Natural killer cell (primary cell): ENCODE measurements at places on chromosomes 16 and 17. TPM values are rescaled to one million over a fixed set of nuclear protein-coding genes. Genes with fewer than 3 reads are reported as not detected.

DNA sequence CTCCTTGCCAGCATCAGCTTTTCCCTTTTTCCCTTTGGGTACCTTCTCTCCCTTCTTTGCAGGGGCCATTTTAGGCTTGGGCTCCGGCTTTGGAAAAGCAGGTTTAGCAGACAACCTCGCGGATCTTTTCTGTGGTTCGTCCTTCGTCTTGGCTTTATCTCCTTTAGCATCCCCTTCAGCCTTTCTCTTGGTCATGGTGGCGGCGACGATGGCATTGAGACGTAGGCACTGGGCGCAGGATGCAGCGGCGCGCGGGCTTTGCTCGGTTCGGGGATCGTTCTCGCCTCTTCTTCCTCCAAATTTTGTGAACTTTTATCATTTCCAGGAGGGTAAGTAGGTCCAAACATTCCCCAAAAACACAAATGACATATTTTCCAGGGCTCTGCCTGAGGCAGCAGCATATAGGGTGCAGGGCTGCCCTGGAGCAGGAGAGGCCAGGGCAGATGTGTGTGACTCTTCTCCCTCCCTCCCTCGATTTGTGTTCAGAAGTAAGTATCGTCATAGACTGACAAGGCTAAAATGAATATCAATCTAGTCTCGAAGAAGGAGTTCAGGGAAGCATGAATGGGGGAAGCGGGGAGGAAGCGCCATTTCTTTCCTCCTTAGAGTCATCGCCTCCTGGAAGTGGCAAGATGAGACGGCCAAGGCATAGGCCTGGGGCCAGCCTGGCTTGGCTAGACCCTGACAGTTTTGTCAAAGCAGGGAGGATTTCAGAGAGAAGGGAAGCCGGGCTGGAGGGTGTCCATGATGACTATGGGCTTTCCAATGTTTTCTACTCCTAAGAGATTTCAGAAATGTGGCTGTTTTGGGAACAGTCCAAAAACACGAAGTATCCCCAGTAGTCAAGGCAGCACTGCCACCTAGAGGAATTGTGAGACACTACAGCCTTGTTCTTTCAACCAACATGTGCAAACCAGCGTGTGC is 13.2 kb downstream of the CHCT1 start:
- H3K4me3 ChIP-seq = no peak overlapping the region
- no peaks in the 10 kb centered on the region for H3K36me3 ChIP-seq
- no peak overlapping the region for H3K27ac ChIP-seq

- H3K27ac ChIP-seq = no peak overlapping the region
- H3K36me3 ChIP-seq = no peaks in the 10 kb centered on the region
- no peak overlapping the region for H3K4me3 ChIP-seq
- no peak for DNase-seq
- H3K4me1 ChIP-seq = no peaks in the 10 kb centered on the region
Measured at GRCh38 chr17:37650419-37651003, 7.3 kb upstream of the DDX52 start.

GRCh38 chr16:86924537-86924936 is 346.2 kb downstream of the FOXL1 start:
- H3K4me3 ChIP-seq = no peak overlapping the region
- no peaks in the 10 kb centered on the region for H3K36me3 ChIP-seq
- DNase-seq = no peak
- no peak overlapping the region for H3K27ac ChIP-seq

DNA sequence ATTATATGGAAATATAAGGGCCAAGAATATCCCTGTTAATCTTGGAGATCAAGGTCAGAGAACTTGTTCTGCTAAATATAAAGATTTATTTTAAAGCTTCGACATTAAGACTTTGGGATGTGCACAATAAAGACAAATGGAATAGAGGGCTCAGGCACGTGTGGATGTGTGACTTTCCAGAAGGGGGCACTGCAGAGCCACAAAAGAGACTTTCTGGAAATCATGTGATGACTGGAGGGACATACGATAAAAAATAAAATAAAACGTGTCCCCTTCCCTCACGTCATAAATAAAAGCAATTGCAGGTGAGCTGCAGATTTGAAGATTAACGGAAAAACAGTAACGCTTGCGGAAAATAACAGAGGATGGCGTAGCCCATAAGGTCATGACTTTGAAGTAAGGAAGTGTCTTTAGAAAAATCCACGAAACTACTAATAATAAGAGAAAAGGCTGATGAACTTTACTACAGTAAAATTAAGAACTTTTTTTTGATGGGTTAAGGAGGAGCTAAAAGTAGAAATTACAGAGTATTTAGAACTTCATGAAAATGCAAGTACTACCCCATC is 9.4 kb upstream of the ENGASE start:
- no peaks in the 10 kb centered on the region for H3K4me1 ChIP-seq
- H3K27ac ChIP-seq = no peak overlapping the region
- H3K27me3 ChIP-seq = no peaks in the 10 kb centered on the region
- H3K4me3 ChIP-seq = no peak overlapping the region
- H3K36me3 ChIP-seq = no peaks in the 10 kb centered on the region

DNA sequence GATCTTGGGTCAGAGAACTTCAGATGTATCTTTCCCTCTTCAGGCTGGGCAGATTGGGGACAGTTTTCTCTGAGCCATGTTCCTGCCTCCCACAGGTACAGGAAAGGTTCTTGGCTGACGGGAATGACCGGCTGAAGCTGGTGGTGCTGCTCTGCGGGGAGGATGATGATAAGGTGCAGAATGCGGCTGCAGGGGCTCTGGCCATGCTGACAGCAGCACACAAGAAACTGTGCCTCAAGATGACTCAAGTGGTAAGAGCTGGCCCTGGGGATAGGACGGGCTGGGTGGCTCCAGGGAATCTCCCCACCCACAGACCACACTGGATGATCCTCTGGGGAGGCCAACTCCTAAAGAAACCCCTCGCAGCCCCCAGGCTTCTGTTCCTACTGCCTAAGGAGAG is 10.9 kb downstream of the SLC35G3 start:
- DNase-seq = no peak
- H3K36me3 ChIP-seq = no peaks in the 10 kb centered on the region
- no peak overlapping the region for H3K4me3 ChIP-seq
- no peaks in the 10 kb centered on the region for H3K27me3 ChIP-seq
- H3K27ac ChIP-seq = no peak overlapping the region

- no peak overlapping the region for H3K4me3 ChIP-seq
- H3K4me1 ChIP-seq = no peaks in the 10 kb centered on the region
- peak; percentile 62 for DNase-seq
- H3K27ac ChIP-seq = no peak overlapping the region
- H3K27me3 ChIP-seq = peaks cover 2% of the 10 kb centered on the region
Measured at GRCh38 chr16:85369741-85370528, 243.2 kb upstream of the GSE1 start.

- no peak overlapping the region for H3K27ac ChIP-seq
- H3K4me3 ChIP-seq = no peak overlapping the region
- no peaks in the 10 kb centered on the region for H3K36me3 ChIP-seq
- H3K27me3 ChIP-seq = no peaks in the 10 kb centered on the region
Measured at GRCh38 chr17:349666-350065, 2.9 kb downstream of the RPH3AL start.

DNA sequence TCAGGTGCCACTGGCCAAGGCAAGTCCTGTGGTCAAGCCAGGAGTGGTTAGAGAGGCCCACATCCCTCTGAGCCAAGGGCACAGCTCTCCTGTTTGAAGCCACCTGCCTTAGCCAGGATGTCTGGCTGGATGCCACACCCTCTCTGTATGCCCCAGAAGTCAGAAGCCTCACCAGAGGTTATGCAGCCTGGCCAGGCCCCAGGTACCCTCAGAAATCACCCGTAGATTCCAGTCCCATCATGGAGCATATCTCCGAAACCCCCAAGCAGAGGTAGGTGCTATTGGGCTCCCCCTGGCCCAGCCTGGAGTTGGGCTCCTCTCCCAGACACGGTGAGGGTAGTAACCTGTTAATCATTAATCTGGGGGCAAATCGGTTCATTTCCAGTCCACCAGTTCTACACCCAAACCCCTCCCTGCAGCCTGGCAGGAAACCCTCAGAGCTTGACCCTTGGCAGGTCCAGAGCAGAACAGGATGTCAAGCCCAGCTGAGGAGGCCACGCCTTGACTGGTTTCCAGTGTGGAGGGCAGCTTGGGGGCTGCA is 60.6 kb upstream of the TMEM97 start:
- H3K27me3 ChIP-seq = no peaks in the 10 kb centered on the region
- no peak overlapping the region for H3K27ac ChIP-seq
- H3K4me1 ChIP-seq = no peaks in the 10 kb centered on the region

- no peaks in the 10 kb centered on the region for H3K27me3 ChIP-seq
- peaks cover 43% of the 10 kb centered on the region for H3K4me1 ChIP-seq
- peak overlapping the region; percentile 49 for H3K27ac ChIP-seq
- no peak overlapping the region for H3K4me3 ChIP-seq
- DNase-seq = no peak
Measured at GRCh38 chr16:81505011-81505661, 60.5 kb downstream of the CMIP start.

DNA sequence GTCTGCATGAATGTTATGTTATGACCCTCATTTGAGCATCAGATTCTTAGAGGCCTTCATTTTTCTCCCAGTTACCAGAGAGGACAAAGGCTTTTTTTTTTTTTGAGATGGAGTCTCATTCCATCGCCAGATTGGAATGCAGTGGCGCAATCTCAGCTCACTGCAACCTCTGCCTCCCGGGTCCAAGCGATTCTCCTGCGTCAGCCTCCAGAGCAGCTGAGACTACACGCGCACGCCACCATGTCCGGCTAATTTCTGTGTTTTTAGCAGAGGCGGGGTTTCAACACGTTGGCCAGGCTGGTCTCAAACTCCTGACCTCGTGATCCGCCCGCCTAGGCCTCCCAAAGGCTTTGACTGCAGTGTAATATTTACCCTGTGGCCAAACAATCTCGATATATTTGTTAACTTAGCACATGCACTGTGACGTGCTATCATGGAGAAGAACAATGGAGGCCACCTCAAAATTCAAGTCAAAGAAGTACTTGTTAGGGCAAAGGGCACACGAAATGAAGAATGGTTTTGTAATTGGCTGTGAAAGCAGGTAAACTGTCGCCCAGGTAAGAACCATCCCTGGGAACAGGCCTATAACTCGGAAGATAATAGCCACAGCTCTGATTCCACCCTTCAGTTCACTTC is 303.4 kb downstream of the SLC39A11 start:
- H3K27ac ChIP-seq = no peak overlapping the region
- no peak for DNase-seq
- H3K4me1 ChIP-seq = no peaks in the 10 kb centered on the region
- no peak overlapping the region for H3K4me3 ChIP-seq
- H3K27me3 ChIP-seq = no peaks in the 10 kb centered on the region

- peaks cover 4% of the 10 kb centered on the region for H3K36me3 ChIP-seq
- peaks cover 14% of the 10 kb centered on the region for H3K4me1 ChIP-seq
- no peaks in the 10 kb centered on the region for H3K27me3 ChIP-seq
Measured at GRCh38 chr17:17072546-17072945, 30.3 kb downstream of the MPRIP start.

GRCh38 chr16:55809386-55809785 is 23.5 kb downstream of the CES1 start:
- H3K4me1 ChIP-seq = no peaks in the 10 kb centered on the region
- no peak overlapping the region for H3K27ac ChIP-seq
- no peaks in the 10 kb centered on the region for H3K36me3 ChIP-seq
- no peak overlapping the region for H3K4me3 ChIP-seq

- no peaks in the 10 kb centered on the region for H3K4me1 ChIP-seq
- DNase-seq = no peak
- H3K4me3 ChIP-seq = no peak overlapping the region
- H3K36me3 ChIP-seq = no peaks in the 10 kb centered on the region
- no peaks in the 10 kb centered on the region for H3K27me3 ChIP-seq
- H3K27ac ChIP-seq = no peak overlapping the region
Measured at GRCh38 chr16:24234737-24235136, 21.4 kb upstream of the CACNG3 start.

Gene SLC13A2
- total RNA-seq = not detected

Gene NAGS
- 0.92 TPM for total RNA-seq

Gene ABCC12
- not detected for total RNA-seq

Gene ZG16B
- 0.78 TPM for total RNA-seq

Gene IKZF3
- total RNA-seq = 139 TPM

Gene RHBDF2
- total RNA-seq = 233 TPM
